AG10803 (cell line): ENCODE measurements at places on chromosomes 1 and 21.

DNA sequence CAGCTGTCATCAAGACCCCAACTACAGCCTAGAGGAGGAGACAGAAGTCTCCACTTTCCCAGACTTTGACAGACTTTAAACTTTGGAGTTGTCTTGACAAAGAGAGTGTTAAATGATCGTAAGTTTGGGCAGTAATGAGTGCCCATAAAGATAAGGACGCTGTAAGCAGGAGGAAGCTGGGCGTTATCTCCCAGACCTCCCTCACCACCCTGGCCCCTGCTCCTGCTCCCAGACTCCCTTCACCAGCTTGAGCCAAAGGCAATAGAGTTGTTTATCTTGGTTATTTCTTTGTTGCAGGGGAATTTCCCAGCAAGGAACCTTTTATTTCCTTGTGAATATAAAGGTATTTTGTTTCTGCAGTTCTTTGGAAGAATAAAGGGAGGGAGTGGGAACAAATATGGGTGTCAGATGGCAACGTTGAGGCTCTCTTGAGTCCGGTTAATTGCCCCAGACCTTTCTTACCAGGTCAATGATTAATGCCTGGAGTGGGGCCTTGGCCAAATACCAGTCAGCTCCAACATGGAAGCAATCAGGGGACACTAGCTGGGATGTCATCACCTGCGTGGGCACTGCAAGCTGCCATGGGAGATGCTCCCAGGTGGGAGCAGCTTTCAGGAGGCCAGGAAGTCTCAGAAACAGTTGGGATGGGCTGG is 4.4 kb downstream of the PIGR start:
- no peak for DNase-seq

DNA sequence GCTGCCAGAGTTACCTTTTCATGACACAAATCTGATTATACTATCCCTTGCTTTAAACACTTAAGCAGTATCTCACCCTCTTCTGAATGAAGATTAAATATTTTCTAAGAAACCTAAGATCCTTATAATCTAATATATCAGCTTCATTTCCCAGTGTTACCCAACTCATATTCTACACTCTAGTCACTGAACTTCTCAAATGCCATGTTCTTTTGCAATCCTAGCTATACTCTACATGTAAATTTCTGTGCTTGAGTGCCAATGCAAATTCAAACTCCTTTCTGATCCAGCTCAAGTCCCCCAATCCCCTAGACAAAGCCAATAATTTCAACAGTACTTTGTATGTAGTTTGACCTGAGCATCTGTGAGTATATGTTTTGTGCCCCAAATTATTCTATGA is 293.9 kb downstream of the SDCCAG8 start:
- no peak for DNase-seq

DNA sequence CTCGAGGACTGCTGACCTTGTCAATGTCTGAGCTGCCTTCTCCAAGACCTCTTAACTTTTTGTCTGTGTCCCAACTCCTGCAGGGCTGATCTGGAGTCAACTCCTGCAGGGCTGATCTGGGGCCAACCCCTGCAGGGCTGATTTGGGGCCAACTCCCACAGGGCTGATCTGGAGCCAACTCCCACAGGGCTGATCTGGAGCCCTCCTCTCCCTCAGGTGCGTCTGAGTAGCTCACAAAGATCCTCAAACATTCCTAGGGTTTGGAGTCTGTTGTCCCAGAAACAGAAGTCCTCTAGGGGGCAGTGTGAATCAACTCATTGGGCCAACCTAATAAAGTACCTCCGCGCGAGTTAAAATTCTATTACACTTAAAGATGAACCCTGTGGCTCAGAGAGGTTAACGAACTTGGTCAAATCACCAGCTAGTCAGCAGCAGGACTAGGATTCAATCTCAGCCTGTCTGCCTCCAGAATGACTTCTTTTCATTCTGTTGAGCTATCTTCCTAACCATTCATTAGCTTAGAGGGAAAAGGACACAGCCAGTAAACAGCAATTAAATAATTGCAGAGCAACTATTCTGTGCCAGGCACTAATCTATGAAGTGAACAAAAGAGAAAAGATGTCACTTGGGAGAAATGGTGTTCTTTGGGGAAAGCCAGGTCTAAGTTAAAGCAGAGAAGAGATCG is 17.2 kb upstream of the RLF start:
- peak; percentile 60 for DNase-seq

- DNase-seq, result no peak
Observed at GRCh38 chr1:214008791-214009422, 21.1 kb downstream of the PROX1 start.

- DNase-seq, result no peak
Observed at GRCh38 chr1:182376936-182377574, 14.5 kb downstream of the GLUL start.

- DNase-seq, result peak; percentile 45
Observed at GRCh38 chr1:60036856-60037460, 36.6 kb downstream of the C1orf87 start.

DNA sequence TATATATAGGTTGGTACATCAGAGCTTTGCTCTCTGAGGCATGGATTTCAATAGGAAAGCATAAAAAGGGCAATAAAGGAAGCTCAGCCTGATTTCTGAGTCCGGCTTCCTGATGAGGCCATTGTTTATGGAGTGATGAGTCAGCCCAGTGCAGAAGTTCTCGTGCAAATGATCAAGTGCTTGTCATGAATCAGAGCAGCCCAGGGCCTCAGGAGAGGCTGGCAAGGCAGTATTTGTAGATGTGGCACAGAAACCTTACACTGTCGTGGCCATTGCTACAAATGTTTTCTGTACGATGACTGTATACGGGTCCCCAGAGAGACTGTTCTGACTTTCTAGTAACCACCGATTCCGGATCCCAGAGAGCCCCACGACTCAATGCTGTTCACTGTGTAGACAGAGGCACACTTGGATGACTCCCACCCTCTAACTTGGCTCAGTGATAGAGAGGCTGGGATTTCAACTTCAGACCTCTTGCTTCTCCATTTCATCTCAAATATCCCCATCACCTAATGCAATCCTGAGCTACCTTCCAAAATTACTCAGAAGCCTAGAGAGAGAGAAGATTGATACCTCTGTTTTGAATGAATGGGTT is 26.8 kb downstream of the UMODL1 start:
- peak; percentile 97 for DNase-seq

DNA sequence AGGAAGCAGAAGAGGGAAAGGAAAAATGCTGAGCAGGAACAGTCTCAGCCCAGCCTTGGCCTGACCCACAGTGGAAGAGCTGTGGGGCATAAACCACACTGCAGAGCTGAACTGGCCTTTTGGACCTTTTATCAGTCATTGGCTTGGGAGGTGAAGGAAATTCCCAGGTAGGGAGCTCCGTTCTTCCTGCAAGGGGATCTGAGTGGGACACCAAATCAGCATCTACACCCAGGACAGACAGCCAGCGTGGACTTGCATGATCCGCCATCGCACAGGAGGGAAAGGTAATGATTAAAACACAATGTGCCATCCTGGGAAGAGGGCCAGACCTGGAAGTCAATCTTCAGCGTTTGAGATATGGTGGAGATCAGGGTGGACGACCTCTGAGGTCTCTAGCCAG is 1.2 kb upstream of the MTFR1L start:
- DNase-seq, result no peak

- no peak for DNase-seq
Observed at GRCh38 chr1:240309769-240310168, 218.1 kb downstream of the FMN2 start.

DNA sequence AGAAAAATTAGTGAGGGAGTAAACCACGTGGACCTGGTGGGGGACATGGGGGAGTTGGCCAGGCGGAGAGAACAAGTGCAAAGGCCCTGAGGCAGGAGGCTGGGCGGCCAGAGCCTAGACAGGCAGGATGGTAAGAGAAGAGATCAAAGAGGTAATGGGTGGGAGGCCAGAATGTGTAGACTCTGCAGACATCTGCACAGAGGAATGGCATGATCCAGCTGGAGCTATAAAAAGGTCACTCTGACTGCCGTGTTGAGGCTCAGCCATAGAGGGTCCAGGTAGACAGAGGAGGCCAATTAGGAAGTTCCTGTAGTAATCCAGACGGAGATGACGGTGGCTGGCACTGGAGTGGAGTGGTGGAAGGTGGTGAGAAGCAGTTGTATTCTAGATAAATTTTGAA is 3.6 kb downstream of the H6PD start:
- DNase-seq, result no peak

GRCh38 chr21:43921979-43922945 is 57.2 kb downstream of the AGPAT3 start:
- DNase-seq, result no peak

DNA sequence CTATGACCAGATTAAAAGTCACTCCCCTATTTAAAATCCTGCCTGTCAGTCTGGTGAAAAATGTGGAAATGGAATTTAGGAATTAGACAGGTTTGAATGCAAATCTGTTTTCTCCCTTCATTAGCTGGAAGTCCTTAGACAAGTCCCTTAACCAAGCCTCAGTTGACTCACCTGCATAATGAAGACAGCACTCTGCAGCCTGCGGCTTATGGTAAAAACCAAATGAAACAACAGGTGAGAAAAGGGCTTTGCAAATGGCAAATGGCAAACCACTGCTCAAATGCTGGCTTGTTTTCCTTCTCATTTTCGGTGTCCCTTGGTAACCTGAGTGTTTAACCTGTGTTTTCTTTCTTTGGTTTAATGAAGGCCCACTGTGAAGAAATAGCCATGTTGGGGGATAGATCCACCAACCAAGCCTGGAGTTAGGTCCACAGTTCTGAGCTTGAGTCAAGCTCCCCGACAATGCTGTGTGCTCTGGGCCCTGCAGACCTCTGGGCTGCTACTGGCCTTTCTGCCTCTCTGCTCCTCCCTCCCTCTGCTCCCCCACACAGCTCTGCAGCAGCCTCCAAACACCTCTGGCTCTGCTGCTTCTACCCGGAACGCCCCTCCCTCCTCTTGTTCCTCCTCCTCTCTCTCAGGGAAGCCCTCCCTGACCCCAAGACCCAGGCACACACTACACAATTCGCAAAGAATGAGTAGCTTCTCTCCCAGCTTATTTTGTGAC is 641.8 kb downstream of the MATN1 start:
- DNase-seq, result no peak

DNA sequence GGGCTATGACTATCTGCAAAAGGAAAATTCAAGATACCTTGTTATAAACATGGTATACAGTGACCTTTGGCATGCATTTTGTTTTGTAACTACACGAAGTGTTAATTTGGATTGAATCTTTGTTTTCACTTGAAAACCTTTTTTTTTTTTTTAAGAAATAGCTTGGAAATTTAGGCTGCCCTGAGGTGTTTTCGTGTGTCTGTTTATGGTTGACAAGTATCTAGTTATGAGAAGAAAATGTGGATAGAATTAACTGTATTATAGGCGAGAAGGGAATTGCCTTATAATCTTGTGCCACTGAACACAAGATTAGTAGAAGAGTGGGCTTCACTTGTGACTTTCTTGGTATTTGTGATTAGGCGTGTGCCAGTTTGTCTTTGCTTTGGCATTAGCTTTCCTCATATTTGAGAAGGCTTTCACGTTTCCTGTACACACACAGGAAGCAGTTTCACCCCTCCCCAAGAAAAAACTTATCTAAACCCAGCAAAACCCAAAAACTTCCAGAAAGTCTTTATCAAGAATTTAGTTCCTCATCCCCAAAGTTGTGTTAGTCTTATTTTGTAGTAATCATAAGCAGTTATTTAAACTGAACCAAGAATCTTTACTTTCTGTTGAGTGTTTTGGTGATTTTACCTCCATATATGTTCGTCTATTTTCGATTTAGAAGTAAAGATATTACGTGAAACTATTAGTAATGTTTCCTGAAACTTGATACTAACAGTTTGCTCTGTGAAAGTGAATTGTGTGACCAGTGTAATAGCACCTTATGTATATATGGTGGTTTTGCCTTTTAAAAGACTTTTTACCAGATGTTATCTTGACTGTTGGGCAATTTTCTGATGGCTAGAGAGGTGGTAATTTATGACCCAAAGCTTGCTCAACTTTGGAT is 3.8 kb downstream of the DYRK1A start:
- peak; percentile 32 for DNase-seq

GRCh38 chr21:28513428-28513827 is 479.2 kb downstream of the LTN1 start:
- DNase-seq, result no peak

- peak; percentile 45 for DNase-seq
Observed at GRCh38 chr1:198175423-198176170, 18.8 kb downstream of the NEK7 start.

GRCh38 chr1:220271706-220272046 is 577 bp downstream of the RAB3GAP2 start:
- DNase-seq, result peak; percentile 42

GRCh38 chr1:11761988-11762406 is at the start of gene C1orf167:
Gene C1orf167 (plus strand): TSS chr1:11762193. CDS start chr1:11764401, 2,208 bp downstream.
- DNase-seq, result no peak

- peak; percentile 89 for DNase-seq
Observed at GRCh38 chr1:31310198-31310597, 13.4 kb downstream of the ZCCHC17 start.

- DNase-seq, result peak; percentile 78
Observed at GRCh38 chr1:184483101-184483683, 96.4 kb downstream of the C1orf21 start.

DNA sequence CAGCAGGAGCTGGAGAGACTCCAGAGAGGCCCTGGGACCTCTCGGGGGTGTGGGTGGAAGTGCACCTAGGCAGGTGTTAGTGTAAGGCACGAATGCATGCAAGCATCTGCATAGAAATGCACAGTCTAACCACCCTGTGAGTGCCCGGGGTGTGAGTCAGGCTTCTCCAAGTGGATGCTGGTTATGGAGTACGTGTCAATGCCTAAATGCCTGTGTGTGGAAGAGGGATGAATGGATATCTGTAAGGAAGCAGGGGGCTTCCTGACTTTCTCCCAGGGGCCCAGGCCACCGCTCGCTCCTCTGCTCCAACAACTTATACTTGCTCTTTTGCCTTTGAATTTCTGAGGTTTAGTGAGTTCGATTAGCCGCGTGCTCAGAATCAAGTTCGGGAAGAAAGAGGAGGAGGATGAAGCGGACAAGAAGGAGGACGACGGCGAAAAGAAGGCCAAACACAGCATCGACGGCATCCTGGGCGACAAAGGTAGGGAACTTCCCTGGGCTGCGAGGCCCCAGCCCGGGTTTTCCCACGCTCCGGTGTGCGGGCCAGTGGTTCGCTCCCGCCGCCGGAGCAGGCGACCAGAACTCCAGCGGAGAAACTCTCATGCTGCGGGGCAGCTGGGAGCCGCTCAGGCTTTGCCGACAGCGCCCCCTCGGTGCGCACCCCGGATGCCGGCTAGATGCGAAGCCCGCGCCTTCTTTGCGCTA is 5.4 kb downstream of the PAX7 start:
- peak; percentile 3 for DNase-seq

DNA sequence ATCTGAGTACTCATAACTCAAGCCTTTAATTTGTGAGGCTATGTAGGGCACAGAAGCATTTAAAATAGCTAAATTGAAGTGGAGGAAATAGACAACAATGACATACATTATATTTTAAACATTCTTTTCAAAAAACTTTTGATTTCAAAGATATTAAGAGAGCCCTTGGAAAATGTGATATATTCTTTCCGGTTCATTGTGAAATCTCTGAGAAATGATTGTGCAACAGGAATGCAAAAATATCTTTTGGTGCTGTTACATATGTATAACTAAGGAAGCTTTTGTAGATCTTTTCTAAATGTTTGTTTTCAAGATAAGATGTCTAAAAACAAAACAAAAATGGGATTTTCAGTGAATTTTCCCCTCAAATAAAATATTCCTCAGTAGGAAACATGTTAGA is 185.2 kb downstream of the LEPR start:
- DNase-seq, result peak; percentile 15
